Activated T-helper 1 cell treated with anti-CD3 and anti-CD28 coated beads, Interleukin-2, amount 50 U/mL, for 16 hours (primary cell): ENCODE measurements at places on chromosomes 11 and 22.

- DNase-seq: no peak
Measured at GRCh38 chr11:134333312-134333711, 1.5 kb downstream of the GLB1L2 start.

GRCh38 chr11:92644595-92645445, 324.6 kb upstream of the MTNR1B start:
- no peak for DNase-seq

GRCh38 chr11:10594407-10594806, 25.9 kb upstream of the LYVE1 start:
- DNase-seq: no peak

- no peak for DNase-seq
Measured at GRCh38 chr11:80315200-80315599, 874.4 kb upstream of the TENM4 start.

DNA sequence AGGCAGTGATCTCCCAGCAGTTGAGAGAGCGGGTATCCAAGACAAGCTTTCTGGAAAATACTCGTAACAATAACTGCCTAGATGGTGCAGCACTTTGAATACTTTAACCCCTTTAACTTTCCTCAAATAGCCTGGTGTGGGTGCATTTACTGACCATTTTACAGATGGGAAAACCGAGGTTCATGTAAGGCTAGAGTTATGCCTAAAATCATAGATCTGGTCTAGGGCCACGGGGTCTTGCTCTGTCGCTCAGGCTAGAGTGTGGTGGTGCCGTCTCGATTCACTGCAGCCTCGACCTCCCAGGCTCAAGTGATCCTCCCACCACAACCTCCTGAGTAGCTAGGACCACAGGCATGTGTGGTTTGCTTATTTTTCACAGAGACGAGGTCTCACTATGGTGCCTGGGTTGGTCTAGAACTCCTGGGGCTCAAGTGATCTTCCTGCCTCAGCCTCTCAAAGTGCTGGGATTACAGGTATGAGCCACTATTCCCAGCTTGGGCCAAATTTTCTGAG, 269.2 kb upstream of the SYN3 start:
- DNase-seq: no peak

- DNase-seq: no peak
Measured at GRCh38 chr11:61717286-61718033, 35.0 kb upstream of the MYRF start.

GRCh38 chr11:90512846-90513245, 290.0 kb upstream of the CHORDC1 start:
- DNase-seq: no peak

DNA sequence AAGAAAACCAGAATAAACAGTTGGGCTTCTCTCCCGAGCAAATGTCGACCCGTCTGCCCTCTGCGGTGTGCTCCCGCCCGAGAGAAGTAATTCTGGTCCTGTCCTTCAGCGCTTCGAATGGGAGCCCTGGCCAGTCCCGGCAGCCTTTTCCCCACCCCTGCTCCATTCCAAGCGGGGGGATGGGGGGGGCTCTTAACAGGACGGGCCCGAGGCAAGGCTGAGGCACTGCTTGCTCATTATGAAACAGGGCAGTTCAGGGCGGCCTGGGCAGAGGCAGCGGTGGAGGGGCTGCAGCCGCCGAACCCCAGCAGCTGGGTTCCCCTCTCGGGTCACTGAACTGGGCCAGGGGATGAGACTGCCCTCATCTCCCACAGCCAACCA, 9.1 kb downstream of the BACE1-AS start:
- no peak for DNase-seq

DNA sequence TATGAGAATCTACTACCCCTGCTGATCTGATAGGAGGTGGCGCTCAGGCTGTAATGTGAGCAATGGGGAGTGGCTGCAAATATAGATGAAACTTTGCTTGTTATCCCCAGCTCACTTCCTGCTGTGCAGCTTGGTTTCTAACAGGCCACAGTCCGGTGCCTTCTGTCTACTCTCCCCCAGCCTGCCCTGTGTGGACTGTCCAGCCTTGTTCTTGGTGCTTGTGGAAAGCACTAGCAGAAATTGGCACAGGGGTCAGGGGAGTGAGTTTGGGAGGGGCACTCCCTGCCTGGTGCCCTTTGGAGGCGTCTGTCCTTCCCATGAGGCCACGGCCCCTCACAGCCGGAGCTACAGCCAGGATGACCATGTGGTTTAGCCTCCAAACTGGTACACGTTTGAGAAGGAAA, 14.3 kb downstream of the MOV10L1 start:
- DNase-seq: no peak

- DNase-seq: peak; percentile 1
Measured at GRCh38 chr22:35697142-35697541, 20.5 kb upstream of the APOL5 start.

- no peak for DNase-seq
Measured at GRCh38 chr11:92455210-92455790, 230.7 kb downstream of the FAT3 start.

GRCh38 chr11:123586568-123586967, 67.9 kb downstream of the SCN3B start:
- DNase-seq: no peak

GRCh38 chr11:93481279-93481678, 61.9 kb downstream of the SMCO4 start:
- no peak for DNase-seq

- no peak for DNase-seq
Measured at GRCh38 chr11:574632-575312, 1.5 kb upstream of the PHRF1 start.

DNA sequence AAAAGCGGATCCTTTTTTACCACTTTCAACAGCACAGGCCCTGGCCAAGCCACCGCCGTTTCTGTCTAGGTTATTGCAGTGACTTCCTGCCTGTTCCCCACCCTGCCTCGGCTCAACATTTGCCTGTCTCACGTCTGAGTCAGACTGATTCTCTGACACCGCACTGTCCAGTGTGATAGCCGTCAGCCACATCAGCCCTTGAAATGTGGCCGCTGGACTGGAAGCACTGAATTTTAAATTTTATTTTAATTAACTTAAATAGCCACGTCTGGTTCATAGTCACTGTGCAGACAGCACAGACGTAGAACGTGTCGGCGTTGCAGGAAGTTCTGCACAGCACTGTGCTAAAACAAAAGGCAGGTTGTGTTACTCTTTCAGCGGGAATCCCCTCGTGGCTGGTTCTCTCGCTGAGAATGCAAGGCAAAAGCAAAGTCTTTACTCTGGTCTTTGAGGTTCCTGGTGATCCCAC, 56.3 kb upstream of the ADSL start:
- DNase-seq: peak; percentile 36

GRCh38 chr22:31036671-31037550, 44.2 kb upstream of the SMTN start:
- DNase-seq: no peak

DNA sequence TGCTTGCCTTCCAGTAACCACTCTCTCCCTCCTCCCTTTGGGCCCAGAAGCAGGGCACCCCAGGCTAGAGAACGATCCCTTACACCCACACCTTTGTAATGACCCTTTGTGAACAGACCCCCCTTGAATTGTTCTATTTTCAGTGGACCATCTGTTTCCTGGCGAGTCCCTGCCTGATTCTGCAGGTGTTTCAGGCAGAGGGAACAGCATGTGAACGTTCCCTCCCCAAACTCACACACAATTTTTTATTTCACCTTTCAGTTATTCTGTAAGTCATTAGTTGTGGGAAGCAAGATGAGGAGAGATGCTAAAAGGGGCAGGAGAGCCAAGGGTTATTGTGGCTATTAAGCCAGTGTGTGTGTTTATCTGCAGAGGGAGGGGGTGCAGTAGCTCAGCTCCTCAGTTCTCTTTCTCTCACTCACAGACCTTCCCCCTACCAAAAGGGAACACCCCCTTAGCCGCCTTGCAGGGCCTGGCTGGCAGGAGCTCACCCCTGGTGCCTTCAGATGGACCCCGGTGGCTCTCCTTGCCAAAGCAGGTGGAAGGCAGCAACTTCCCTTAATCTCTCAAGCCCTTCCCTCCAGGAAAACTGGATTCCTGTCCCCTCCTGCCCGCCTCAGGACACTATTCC, 64.8 kb upstream of the SPON1 start:
- DNase-seq: no peak

DNA sequence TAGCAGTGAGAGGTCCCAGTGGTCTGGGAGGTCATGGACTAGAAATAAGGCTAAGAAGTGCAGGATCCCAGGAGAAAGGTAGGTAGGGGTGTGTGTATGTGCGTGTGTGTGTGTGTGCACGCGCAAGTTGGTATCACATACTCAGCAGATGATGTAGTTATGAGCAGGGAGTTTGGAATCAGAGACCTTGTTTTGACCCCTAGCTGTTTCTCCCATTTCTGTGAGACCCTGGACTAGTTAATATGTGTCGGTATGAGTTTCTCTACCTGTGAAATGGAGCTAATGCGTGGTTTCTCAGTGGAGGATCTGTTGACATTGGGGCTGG, 1.3 kb downstream of the SERPING1 start:
- no peak for DNase-seq

- DNase-seq: no peak
Measured at GRCh38 chr22:47444746-47445065, 682.3 kb downstream of the TBC1D22A start.

DNA sequence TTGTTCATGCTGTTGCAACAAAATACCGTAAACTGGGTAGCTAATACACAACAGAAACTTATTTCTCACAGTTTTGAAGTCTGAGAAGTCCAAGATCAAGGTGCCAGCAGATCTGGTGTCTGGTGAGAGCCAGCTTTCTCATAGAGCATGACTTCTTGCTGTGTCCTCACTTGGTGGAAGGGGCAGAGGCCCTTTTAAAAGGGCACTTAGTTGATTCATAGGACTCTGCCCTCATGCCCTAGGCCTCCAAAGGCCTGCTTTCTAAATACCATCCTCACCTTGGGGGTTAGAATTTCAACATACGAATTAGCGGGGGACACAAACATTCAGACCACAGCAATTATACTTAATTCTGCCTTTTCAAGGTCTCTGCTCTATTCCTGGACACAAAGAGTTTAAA, 52.3 kb upstream of the FDX1 start:
- no peak for DNase-seq

- no peak for DNase-seq
Measured at GRCh38 chr11:36364551-36365325, 68.7 kb downstream of the PRR5L start.

- no peak for DNase-seq
Measured at GRCh38 chr22:39614442-39614841, 43.9 kb downstream of the CACNA1I start.

DNA sequence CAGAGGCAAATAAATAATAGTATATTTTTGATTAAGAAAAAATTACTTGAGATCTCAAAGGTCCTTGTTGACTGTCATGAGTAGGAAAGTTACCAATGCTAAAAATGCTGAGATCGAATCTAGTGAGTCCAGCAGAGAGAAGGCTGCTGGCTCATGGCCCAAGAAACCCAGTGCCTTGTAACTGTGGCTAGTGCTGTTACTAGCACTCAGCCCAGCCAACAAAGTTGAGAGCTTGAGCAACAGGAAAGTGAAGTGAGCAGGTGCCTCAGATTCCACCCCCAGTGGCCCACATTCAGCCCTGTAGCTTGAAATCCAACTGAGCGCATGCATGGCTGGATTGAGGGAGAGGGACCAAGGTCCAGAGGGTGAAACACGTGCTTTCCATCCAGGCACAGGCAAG, 398.2 kb downstream of the SHANK2 start:
- no peak for DNase-seq

DNA sequence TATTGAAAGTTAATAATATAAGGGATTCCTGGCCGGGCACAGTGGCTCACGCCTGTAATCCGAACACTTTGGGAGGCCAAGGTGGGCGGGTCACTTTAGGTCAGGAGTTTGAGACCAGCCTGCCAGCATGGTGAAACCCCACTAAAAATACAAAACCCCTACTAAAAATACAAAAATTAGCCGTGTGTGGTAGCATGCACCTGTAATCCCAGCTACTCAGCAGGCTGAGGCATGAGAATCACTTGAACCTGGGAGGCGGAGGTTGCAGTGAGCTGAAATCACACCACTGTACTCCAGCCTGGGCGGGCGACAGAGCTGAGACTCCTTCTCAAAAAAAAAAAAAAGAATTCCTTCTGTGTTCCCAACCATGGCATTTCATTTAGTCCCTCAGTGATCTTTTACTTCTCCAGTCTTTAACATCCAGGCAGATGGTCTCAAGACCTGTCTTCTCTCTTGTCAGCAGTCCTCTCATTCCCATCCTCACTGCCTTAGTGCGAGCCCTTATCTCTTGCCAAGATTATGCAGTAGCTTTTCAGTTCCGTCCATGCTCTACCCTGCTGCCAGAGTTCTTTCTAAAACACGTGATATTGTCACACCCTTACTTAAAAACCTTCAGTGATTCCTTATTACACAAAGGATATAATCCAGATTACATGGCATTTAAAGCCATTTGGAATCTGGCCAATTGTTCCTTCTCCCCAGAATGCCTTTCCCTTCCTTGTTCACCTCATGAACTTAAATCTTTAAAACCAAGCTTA, 17.9 kb downstream of the RTN3 start:
- DNase-seq: no peak

DNA sequence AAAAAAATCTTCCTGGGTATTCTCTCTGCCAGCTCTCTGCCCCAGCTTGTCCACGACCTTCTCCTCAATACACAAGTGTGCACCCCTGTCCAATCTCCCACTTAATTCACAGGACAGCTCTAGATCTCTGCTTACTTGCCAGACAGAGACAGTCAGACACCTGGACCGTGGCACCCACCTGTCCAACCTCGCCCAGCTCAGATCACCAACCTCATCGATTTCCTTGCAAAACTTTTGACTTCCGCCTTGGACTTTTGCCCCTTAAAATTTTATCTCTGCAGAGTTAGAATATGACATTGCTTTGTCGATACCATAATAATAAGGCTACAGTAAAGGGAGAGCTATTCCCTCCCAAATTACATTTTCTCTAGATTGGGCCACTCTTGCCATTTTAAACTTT, 10.4 kb downstream of the LMF2 start:
- no peak for DNase-seq

- DNase-seq: no peak
Measured at GRCh38 chr11:58801974-58802545, 42.4 kb downstream of the GLYATL2 start.

GRCh38 chr11:117928446-117929141, 608 bp downstream of the TMPRSS13 start:
- DNase-seq: no peak

DNA sequence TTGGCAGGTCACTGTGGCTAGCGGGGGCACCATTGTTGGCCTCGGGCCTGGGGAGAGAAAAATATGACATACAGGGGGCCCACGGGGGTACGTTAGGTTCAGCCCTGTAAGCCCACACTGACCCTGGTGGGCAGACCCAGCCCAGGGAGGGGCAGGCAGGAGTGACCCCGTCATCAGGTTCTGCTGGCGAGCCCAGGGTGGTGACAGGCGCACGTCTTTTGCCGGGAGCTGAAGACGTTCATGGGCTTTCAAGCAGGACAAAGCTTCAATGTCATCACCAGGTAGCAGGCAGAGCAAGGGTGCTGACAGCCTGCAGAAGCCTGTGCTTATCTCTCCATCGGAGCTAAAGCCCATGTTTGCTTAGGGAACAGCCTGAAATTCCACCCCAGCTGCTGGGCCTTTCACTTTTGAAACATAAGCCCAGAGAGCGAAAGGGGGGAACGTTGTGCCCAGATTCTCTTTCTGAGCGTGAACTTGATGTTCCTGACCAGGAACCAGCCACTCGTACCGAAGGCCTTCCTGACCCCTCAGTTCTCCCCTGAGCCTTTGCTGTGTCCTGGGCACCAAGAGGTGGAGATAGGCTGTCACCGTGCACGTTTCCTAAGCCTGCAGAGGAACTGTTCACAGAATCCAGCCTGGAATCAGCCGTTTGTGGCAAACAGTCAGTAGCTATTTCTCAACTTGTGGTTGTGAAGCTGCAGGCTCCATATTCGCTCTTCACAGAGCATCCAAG, 74.0 kb upstream of the ATXN10 start:
- DNase-seq: no peak

- no peak for DNase-seq
Measured at GRCh38 chr22:32836280-32837123, 35.0 kb downstream of the TIMP3 start.

- DNase-seq: no peak
Measured at GRCh38 chr11:68340784-68341556, 28.6 kb downstream of the LRP5 start.
